ENCODE measurements at places on chromosomes 11 and 22.

DNA sequence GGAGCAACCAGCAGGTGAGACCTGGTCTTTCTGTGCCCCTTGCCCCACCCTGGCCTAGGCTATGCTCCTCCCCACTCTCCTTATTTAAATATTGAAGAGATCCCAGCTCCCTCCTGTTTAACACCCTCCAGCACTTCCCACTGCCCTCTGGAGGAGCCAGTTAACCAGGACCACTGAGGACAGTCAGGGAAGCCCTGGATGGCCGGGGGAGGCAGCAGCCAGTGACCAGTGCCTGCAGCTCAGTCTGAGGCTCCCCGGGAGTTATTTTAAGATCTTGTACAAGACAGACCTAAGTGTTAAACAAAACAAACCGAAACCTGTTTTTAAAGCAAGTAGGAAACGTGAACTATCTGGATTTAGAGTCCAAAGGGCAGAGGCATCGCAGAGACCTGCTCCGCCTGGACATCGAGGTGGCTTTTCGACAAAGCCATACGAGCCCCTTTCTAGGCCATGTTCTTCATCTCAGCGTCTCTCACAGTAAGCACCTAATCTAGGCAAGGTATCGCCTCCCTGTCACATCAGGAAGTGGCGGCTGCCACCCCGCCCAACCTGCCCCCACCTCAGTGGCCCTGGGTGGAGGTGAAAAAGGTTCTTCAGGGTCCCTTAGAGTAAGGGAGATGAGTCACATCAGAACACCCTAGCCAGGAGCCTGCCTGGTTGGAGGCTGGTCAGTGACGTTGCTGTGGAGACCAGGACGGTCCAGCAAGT is 35.2 kb downstream of the TRMU start:
- DNase-seq = no peak

DNA sequence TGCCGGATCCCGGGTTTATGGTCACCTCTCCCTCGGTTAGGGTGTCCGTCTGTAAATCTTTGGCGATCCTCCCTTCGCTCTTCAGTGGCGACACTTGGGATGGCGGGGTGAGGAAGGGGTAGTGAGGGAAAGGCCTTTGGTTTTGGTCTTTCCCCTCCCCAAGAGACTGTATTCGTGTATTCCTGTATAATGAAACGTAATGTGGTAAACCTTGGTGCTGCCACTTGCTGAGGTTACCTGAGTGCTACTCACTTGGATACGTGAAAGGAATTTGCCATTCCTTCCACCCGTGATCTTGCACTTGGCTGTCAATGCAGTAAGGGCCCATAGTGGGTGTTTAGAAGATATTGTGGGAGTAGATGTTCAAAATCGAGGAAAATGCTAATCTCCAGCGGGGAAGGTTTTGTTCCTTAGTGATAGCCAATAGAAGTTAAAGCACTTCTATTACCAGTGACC is 578 bp upstream of the NUP160 start:
- no peak for DNase-seq

DNA sequence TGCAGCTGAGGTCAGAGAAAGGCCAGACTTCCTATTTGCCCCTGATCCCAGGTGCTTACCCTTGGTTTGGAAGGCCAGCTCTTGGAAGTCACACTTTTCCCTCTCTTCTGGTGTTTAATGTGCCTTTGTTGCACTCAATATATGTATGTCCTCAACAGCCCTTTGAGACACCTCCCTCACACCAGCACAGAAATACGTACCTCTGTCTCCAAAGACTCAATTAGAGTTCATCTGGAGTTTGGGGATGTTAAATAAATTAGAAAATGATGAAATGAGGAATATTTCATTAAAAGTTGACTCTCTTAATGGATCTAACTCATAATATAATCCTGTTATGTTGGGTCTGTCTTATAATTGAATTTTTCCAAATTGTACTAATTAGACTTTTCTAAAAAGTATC is at the start of gene OR9G4:
OR9G4 (minus strand) TSS at position 101 of the 400 bp plus-strand sequence. CDS start 4,931 bp downstream, outside the sequence.
- DNase-seq = no peak

DNA sequence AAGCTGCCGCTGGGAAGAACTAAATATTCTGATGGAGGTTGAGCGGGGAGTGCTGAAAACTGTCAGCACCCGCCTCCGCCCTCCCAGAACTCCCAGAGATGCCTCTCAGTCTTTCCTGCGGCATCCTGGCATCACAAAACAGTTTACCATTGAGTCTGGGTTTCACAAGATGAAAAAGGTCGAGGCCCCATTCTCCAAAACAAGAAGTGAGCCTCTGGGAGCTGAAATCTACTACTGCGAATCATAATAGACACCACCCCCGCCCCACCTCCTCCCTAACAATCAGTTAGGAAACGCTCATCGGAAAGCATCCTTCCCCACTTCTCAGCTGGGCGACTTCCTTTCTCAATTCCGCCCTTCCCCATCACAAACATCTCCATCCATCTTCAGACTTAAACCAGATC is 1.0 kb downstream of the SUN2 start:
- no peak for DNase-seq

DNA sequence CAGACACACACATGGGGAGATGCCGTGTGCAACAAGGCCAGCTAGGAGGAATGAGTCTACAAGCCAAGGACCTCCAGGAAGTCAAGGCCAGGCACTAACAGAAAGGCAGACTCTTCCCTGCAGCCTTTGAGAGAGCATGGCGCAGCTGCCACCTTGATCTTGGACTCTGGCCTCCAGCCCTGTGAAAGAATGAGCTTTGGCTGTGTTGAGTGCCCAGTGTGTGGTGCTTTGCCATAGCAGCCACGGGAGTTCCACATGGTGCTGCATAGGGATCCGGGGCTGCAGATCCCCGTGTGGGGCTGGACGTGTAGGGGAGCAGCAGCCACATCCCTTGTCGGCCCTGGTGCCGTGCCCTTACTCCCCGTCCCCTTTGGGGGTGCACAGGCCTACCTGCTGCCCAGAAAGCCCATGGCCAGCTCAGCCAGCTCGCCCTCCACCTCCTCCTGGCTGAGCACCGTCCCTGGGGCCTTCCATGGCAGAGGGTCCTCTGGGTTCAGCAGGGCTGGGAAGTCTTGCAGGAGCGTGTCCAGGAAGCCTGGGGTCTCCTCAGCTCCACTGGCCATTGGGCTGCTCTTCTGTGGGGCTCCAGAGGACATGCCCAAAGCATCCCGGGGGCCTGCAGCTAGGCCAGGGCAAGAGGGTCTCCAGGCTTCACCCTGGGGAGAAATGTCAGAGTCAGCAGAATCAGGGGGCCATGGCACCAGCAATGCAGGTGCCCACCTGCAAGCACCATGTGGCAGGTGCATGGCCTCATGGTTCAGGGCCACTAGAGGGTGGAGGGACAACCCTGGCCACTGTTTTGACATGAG is 7.0 kb downstream of the PPM1F start:
- DNase-seq = no peak

DNA sequence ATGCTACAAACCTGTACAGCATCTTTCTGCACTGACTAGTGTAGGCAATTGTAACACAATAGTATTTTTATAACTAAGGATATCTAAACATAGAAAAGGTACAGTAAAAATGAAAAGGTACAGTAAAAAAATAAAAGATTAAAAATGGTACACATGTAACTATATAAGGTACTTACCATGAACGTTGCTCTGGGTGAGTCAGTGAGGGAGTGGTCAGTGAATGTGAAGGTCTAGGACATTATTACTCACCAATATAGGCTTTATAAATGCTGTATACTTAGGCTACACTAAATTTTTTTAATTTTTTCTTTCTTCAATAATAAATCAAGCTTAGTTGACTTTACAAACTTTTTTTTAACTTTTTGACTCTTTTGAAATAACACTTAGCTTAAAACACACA is 59.9 kb downstream of the EIF3M start:
- DNase-seq = no peak

DNA sequence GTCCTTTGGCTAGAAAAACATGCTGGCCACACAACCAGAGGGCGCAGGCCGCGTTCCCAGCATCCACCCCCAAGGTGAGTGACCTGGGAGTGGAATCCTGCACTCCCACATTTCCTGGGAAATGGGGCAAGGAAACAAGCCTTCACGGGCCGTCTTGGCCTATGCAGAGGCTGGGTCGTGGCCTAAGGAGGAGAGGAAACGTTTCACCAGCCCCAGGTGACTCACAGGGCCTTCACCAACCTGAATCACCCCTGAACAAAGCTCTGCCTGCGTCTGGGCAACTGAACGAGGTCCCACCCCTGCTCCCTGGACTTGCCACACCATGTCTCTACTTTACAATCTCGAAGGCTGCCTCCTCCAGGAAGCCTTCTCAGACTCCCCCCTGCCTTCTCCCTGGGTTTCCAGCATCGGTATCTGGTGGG is 13.2 kb downstream of the MYH9 start:
- no peak for DNase-seq

GRCh38 chr22:39468487-39469325 is 11.9 kb downstream of the MGAT3 start:
- DNase-seq = no peak

DNA sequence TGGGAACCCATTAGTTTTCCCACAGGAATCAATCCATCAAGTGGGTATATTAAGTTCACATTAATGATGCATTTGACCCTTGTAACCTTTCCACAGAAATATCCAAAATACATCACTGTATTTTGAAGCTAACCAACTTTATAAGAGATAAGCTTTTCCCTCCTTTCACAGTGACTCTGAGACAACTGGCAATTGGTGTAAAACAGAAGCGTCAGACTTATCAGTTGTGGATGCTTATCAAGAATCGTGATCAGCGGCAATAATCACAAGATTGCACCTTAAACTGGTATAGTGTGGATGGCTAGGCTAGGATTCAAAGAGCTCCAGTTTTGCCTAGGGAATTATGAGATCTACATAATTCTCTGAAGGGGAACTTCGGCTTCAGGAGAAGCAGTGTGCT is 73.1 kb downstream of the USP35 start:
- no peak for DNase-seq

DNA sequence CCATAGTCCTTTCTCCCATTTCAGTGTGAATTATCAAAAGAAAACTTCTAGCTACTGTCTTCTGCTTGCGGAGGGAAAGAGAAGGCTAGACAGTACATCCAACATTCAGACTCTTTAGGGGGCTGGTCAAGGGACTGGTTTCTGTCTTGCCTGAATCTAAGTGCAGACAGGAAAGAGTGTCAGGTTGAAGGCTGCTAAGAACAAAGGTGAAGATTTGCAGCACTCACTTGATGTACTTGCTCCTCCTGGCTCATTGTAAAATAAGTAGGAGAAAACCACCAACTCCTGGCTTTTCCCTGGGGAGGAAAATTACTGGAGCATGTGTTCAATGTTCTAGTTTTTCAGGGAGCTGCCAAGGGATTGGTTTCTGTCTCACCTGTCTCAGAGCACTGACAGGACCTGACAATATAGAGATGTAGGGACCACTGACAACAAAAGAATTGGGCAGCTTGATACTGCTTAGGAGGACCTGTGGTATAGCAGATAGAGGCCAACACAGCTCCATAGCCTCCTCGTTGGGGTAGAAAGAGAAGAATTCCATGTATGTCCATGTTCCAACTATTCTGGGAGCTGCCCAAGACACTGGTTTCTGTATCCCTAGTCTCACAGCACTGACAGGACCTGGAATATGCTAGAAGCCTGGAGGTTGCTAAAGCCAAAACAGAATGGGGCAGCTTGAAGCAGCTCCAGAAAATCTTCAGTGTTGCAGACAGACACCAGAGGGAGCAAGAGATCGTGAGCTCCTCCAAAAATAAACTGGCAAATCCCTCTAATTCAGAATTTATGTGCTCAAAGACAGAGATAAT is 39.7 kb upstream of the MMP12 start:
- no peak for DNase-seq

- no peak for DNase-seq
Observed at GRCh38 chr11:115905341-115906000, 401.3 kb upstream of the CADM1 start.

DNA sequence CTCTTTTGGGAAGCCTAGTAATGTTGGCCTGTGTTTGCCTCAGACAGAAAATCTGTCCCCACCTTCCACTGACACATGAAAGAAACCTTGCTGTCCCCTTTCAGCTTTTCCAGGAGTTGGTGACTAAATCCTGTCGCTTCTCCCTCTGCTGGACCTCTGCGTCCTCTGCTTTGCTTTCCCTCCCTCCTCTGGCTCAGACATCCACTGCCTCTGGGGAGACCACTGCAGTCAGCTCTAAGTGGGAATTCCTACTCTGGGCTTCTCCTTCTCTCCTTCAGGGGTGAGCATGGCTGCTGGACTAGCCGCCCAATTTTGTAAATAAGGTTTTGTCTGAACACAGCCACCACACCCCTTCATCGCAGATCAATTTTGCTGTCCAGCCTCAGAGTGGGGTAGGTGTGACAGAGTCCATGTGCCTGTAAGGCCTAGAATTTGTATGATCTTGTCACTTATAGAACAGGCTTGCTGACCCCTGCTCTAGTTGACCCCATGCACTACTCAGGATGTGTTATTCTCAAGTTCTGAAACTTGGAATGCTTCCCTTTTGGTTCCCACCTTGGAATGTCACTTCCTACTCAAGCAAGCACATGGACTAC is 23.0 kb downstream of the LRRC74B start:
- DNase-seq = no peak

DNA sequence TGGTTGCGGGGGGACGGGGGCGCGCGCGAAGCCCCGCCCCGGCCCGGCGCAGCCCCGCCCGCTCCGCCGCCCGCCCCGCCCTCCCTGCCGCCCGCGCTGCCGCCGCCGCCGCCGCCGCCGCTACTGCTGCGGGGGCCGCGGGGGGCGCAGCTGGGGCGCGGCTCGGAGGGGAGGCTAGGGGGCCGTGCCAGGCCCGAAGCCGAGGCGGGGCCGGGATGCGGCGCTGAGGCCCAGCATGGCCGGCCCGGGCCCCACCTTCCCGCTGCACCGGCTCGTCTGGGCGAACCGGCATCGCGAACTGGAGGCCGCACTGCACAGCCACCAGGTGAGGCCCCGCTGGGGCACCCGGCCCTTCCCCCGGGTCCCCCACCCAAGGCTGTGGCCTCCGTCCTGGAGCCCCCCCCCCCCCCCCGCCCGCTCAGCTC is at the start of gene ANKRD13D:
ANKRD13D (plus strand) TSS at position 78 of the 425 bp plus-strand sequence; CDS start at position 236, 158 bp downstream.
- DNase-seq = peak; percentile 41

DNA sequence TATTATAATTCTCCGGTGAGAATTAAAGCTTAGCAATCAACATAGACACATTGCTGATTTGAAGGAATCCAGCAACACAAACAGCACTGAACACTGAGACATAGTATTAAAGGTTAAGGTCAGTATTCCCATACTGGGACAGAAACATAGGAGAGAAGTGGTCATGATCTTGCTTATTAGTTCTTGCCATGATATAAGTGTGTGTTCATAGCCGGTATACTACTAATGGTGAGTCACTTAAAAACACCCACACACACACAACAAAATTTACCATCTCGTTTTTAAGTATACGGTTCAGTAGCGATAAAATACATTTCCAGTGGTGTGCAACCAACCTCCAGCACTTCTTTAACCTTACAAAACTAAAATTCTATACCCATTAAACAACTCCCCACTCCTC is 96.3 kb downstream of the C11orf65 start:
- DNase-seq = no peak

GRCh38 chr11:1090600-1091331 is 16.1 kb downstream of the MUC2 start:
- no peak for DNase-seq

GRCh38 chr11:2770096-2770751 is 70.4 kb upstream of the KCNQ1OT1 start:
- DNase-seq = no peak

GRCh38 chr11:83827940-83828554 is 541.9 kb upstream of the CCDC90B start:
- no peak for DNase-seq

Measured in NCI-H2107 (cell line).